NCI-H446 (cell line): ENCODE measurements at places on chromosomes 12 and 14.
A peak's percentile ranks its signal among the peaks of the same experiment; 100 is the strongest.

DNA sequence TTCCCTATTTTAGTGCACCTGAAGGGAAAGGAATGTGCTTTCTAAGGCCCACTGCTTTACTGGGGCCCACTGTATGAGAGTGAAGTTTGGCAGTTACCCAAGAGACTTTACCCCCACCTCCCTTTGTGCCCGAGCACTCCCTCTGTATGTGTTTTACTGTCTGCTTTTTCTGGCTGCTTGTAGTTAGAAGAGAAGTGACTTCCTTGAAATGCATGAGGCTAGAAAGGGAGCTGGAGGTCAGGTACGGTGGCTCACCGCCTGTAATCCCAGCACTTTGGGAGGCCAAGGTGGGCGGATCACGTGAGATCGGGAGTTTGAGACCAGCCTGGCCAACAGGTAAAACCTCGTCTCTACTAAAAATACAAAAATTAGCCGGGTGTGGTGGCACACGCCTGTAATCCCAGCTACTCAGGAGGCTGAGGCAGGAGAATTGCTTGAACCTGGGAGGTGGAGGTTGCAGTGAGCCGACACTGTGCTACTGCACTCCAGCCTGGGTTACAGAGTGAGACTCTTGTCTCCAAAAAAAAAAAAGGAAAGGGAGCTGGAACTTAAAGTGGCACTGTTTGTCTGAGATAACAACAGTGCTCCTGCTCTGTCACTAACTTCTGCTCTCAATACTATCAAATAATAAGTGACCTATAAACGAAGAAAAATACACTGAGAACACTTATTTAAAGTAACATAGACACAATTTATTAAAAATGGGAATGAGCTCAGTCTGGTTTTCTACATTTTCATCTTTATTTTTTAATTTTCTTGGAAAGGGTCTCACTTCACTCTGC lies 5.8 kb downstream of the TRIP11 start:
- no peak for DNase-seq

DNA sequence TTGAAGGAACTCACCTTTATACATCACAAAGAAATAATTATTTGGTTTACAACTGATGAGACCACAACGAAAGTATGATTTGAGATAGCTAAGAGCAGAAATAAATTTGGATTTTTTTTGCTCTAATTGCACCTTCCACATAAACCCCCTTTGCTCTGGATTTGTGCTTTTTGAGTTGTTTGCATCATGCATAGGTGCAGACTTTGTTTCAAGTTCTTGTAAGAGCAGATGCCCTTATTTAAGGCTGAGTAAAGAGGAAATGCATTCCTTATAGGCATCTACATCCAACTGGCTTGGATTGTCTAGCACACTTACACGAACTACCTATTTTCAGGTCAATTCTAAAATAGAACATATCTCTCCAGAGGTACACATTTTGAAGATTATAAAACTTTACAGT lies 6.6 kb upstream of the CCND2 start:
- DNase-seq: no peak

- peak; percentile 48 for DNase-seq
Measured at GRCh38 chr12:55188974-55189556, 31.8 kb upstream of the OR10A7 start.

DNA sequence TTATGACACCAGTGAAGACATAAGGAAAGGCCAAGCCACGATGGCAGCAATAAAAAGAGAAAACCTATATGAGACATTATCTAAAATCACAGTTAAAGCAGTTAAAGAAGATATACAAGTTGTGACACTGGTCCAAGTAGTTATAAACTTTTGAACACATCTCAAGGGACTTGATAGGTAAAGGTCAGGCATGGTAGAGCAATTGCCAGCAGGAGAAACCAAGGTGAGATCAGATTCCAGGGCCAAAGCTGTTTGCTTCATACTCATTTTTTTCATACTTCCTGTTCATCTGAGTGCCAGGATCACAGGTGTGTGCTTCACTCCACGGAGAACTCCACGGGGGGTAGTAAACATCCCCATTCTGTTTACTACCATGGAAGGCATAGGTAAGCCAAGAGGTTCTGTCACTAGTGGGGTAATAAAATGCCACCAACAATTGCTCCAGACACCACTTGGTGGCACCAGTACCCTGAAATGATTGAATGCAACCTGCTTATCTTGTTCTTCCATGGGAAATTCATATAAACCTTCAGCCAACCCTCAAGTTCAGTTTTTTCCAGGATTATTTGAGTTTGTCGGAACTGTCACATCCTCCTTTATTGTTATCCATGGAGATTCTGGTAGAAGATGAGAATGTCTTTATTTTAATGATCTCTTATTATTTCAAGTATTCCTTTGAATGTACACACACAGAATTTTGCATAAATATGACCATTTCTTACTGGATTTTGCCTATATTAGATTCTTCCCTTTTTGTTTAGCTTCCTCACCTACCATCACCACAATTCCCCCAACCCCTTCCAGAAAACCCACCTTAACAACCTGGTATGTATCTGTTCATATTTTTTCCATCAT lies 59.2 kb upstream of the TSPAN8 start:
- peak; percentile 29 for DNase-seq

- DNase-seq: no peak
Measured at GRCh38 chr14:100789460-100790417, 36.2 kb upstream of the MEG3 start.

DNA sequence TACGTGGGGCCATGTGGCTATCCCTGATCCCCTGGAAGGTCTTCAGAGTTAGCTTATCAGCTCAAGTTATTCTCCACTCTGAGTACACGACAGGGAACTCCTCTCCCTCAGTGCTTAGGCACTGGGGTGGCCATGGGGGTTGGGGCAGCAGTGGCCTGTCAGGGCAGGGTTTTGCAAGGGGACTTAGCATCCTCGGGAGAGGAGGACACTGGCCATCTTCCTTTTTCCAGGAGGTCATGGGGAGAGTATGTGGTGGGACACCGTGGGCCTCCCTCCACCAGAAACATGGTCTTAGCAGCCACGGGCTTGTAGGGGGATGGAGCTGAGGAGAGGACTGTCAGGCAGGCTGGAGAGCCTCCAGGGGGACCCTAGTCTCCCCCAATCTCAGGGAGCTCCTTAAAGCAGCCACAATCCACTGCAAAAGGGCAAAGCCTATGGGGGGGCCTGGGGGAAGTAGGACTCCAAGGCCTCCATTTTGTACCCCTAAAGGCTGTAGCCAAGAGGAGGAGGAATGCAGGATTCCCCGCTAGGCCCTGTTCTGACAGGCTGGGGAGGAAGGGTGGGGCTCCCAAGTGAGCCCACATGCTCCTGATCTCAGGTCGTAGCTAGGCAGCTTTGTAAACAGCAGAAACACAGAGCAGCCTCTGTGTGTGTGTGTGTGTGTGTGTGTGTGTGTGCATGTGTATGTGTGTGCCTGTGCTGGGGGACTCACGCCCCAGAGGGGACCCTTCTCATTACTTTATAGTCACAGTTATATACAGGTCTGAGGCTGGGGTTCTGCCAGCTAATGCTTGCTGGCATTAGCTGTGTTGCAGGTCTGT lies 36.6 kb downstream of the KRT80 start:
- no peak for DNase-seq

DNA sequence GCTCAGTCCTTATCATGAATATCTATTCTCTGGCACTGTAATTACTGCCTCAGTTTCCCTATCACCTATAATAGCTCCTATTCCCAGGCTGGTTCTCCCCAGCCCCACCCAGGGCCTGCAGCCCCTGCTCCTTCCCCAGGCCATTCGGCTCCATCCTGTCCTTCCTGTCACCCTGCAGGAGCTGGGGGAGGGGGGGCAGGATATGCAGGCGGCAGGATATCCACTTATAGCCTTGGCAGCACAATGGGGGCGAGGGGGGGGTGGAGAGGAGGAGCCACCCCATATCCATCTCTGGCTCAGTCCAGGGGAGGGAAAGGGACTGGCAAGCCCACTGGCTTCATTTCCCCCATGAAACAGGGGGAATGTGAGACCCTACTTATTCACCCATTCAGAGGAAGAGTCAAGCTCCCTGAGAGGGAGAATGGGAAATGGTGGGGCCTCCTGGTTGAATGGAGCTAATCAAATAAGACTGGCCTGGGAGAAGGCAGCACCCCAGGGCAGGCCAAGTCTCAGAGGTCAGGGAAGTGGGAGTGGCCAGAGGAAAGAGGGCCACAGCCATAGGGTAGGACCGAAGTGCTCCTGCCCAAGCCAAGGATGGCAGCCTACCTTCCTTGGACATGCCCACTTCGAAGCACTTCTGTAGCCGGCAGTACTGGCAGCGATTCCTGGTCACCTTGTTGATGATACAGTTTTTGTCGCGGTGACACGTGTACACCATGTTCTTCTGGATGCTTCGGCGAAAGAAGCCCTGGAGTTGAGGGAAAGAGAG lies 7.8 kb upstream of the ITGB7 start:
- DNase-seq: no peak

GRCh38 chr14:69091006-69091405 lies 61.9 kb downstream of the DCAF5 start:
- DNase-seq: no peak

DNA sequence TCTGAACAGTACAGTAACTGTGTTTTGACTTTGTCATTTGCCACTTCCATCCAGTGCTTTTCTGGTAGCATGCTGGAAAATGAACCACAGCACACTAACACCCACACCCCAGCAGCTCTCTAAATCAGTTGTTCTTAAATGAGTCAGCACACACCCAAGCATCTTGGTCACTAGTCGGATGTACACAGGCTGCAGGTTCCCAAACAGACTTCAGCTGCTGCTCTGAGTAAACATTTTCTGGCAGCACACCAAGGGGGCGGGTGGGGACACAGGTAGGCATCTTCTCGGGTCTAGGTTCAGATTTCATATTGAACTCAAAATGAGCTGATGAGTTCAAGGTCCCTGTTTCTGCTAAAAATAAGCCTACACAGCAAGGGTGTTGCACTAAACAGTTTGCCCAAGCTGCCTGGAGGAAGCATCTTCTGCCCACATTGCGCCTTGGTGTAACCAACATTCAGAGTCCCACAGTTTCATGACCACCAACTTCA lies 39.8 kb downstream of the IFNG start:
- DNase-seq: no peak

DNA sequence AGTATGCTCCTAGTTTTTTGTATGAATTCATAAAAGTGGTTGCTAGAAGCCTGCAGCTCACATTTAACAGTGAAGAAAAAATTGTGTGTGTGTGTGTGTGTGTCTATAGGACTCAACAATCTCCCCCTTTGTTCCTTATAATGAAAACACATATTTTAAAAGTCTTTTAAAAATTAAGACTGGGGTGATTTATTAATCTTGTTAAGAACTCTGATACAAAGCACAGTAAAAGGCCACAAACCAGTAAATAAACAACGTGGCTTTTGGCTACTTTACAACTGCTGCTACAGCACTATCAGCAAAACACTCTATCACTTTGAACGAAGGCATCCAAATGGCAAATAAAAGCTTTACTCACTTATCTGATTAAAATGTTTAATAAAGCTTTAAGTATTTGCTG lies 594 bp upstream of the VCPKMT start:
- no peak for DNase-seq

- no peak for DNase-seq
Measured at GRCh38 chr12:8819666-8819980, 2.8 kb upstream of the A2ML1 start.

- DNase-seq: no peak
Measured at GRCh38 chr12:85519163-85519562, 239.1 kb downstream of the ALX1 start.

DNA sequence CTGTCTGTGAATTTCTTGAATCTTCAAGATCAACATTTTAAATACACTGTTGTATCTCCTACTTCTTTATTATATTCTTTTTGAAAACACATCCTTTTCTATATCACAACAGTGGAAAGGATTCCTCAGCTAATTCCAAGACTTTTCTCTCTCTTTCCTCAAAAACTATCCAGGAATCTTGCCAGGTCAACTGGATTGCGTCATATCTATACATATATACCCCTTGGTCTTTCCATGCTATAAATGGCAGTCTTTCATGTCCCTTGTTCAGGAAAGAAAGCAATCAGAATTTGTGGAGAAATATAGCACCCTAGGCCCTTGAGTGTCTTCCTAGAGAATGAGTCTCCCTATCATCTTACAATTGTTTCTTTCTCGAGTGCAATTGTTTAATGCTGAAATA lies 149.0 kb downstream of the KCNA5 start:
- DNase-seq: no peak

DNA sequence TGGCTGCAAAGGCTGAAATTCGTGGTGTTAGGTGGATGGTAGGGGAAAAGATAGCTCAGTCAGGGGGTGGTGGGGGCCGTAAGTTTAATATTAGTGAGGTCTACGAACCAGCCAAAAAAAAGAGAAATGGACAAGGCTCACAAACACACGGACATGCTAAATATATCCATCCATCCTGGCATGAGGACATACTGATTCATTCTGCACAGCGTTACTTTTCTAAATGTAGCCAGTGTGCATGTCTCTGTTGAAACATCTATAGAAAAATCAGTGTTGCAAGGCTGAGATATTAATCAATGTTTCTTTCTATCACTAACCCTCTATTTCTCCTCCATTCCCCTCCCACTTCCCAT lies 150.6 kb downstream of the PIWIL1 start:
- DNase-seq: no peak

DNA sequence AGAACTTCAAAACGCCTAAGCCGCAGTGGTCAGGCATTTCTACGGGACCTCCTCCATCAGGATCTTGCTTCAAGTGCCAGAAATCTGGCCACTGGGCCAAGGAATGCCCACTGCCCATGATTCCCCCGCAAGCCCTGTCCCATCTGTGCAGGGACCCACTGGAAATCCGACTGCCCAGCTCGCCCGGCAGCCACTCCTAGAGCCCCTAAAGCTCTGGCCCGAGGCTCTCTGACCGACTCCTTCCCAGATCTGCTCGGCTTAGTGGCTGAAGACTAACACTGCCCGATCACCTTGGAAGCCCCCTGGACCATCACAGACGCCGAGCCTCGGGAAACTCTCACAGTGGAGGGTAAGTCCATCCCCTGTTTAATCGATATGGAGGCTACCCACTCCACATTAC lies 1113.0 kb upstream of the TMEM132C start:
- no peak for DNase-seq

DNA sequence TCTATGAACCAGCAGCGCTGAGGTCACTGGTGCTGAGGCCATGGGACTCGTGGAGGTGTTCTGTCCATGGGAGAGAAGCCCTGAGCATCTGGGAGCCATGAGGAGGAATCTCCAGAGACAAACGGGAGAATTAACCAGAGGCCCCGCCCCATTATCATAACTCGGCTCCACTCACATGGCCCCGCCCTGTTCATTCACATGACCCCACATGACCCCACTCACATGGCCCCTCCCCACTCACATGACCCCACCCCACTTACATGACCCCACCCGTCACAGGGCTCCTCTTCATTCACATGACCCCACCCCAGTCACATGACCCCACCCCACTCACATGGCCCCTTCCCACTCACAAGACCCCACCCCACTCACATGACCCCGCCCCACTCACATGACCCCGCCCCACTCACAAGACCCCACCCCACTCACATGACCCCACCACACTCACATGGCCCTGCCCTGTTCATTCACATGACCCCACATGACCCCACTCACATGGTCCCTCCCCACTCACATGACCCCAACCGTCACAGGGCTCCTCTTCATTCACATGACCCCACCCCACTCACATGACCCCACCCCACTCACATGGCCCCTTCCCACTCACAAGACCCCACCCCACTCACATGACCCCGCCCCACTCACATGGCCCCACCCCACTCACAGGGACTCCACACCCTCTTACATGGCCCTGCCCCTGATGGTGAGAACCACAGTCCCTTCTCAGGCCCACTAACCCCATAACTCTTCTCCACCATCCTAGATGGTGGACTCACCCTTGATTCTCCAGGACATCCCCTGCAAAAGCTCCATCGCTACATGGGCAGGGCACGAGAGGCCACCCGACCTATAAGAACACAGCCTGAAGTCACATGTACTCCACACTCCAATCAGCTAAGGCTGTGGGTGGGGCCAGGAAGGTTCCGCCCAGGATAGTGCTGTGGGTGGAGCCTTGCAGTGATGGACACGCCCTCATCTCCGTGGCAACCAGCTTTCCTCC lies 151.1 kb upstream of the SFSWAP start:
- no peak for DNase-seq
